Inflammatory macrophage treated with lipopolysaccharide for 4 hours (primary cell): ENCODE measurements at places on chromosomes 2 and 18.

GRCh38 chr2:23549821-23550530 lies 165.0 kb downstream of the KLHL29 start:
- DNase-seq, result no peak

DNA sequence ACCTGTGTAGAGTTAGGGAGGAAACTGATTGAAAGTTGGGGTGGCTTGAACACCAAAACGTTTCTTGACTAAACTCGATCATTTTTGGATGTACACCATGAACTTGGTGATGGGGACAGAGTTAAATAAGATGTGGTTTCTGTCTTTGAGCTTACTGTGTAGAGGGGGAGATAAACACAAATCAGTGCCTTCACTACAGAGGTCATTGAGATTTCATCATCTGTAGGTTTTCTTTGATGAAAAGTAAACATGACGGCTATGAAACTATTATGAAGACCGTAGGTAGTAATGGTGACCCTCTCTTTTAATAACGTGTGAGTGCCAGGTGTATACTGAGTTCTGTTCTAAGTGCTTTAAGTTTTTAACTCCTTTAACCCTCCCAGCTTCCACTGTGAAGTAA lies 6.5 kb downstream of the LCLAT1 start:
- no peak for DNase-seq

DNA sequence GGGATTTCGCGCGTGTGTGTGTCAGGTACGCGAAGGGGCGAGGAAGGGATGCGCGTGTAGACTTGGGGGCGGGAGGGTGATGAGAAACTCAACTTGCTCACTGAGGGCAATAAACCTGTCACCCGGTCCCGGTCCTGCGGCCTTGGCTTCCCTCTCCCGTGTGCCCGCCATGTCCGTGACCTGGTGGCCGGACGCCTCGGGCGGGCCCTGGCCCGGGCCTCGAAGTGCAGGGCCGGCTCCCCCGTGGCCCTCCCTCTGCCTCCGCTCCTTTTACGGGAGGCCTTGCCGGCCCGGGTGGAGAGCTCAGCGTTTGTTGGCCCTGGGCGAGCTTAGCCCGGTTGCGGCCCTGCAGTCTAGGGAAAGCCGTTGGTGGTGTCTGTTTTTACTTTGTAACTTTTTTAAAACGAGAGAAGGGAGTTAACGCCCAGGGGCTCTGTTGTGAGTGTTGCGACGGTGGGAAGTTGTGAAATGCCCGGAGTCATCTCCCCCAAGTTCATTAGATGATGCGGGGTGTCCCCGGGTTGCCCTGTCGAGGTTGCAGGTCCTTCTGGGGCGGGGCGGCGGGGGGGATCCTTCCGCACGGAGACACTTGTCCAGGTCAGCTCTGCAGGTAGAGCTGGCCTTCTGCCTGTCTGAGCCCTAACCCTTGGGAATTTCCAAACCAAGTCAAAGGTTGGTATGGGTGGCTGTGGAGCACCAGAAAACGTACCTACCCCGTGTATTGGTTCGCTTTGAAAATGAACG lies 883 bp downstream of the SMCHD1 start:
- peak; percentile 56 for DNase-seq

DNA sequence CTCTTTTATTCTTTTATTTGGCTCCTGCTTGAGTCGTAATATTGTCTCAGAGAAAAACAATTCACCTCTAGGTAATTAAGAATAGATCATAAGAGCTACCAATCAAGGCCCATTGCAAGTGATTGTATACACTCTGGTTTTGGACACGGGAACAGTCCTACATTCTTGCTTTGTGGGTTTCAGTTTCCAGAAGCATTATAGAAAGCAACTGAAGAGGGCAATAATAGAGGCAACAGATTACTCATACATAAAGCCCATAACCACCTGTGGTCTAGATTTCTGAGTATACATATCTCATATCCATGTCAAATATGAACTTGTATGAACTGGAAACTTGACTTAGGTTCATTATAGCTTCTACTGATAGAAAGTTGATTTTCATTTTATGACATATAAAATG lies 65.4 kb downstream of the DIS3L2 start:
- DNase-seq, result no peak

DNA sequence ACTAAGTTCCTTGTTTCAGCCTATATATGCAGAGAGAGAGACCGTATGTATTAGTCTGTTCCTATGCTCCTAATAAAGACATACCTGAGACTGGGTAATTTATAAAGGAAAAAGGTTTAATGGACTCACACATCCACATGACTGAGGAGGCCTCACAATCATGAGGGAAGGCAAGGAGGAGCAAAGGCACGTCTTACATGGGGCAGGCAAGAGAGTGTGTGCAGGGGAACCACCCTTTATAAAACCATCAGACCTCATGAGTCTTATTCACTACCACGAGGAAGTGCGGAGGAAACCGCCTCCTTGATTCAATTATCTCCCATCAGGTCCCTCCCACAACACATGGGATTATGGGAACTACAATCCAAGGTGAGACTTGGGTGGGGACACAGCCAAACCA lies 73.8 kb downstream of the TMEM18 start:
- no peak for DNase-seq
